ENCODE measurements at places on chromosomes 11 and 22.

DNA sequence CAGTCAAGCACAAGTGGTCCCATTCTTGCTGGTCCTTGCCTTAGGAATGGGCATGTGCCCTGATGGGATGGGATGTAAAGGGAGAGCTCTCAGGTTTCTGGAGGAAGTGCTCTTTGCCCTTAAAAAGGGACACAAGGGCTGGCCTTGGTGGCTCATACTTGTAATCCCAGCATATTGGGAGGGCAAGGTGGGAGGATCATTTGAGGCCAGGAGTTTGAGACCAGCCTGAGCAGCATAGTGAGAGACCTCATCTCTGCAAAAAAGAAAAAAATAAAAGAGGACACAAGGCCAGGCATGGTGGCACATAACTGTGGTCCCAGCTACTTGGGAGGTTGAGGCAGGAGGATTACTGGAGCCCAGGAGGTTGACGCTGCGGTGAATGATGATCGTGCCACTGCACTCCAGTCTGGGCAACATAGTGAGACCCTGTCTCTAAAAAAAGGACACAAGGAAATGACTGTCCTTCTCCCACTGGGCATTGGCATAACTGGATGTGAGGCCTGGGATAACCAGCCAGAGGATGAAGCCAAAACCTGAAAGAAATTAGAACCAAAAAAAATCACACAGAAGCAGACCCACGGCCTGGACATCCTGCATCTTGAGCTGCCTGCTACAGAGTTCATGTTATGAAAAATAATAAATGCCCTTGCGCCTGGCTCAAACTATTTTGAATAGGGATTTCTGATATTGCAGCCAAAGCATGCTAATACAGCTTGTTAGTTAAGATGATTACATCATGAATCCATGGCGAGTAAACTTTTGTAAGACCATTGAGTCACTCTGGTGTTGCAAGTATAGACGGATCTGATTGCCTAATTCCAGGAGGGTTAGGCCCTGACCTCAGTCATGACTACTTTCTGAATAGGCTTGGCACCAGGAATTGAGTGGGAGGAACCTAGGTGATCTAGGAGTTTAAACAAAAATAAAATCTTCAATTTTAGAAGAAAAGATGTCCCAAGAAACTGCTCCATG is 12.9 kb upstream of the CRKL start:
- peak; percentile 98 for DNase-seq

DNA sequence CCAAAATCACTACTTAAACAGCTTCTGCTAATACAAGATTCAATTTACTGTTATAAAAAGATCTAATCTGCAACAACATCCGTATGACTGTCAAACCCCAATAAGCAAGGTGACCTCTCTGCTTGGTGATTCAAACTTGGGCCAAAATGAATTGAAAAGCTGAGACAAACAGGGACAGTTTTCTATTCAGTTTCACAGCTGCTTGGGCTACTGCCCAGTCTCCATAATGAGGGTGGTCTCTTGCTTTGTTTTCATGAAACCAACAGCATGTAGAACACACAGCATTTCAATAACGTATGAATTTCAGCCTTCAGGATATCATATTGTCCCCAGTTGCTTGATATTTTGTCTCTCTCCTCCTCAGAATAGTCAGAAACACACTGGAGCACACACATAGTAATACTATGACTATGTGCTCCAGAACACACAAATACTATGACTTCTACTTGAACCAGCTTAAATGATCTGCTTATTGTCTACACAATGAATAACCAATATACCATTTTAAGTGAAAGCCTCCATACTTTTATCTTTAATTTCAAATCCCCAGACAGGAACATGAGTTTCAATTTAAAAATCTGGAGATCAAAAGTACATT is 285.0 kb downstream of the TTC28 start:
- no peak for DNase-seq

DNA sequence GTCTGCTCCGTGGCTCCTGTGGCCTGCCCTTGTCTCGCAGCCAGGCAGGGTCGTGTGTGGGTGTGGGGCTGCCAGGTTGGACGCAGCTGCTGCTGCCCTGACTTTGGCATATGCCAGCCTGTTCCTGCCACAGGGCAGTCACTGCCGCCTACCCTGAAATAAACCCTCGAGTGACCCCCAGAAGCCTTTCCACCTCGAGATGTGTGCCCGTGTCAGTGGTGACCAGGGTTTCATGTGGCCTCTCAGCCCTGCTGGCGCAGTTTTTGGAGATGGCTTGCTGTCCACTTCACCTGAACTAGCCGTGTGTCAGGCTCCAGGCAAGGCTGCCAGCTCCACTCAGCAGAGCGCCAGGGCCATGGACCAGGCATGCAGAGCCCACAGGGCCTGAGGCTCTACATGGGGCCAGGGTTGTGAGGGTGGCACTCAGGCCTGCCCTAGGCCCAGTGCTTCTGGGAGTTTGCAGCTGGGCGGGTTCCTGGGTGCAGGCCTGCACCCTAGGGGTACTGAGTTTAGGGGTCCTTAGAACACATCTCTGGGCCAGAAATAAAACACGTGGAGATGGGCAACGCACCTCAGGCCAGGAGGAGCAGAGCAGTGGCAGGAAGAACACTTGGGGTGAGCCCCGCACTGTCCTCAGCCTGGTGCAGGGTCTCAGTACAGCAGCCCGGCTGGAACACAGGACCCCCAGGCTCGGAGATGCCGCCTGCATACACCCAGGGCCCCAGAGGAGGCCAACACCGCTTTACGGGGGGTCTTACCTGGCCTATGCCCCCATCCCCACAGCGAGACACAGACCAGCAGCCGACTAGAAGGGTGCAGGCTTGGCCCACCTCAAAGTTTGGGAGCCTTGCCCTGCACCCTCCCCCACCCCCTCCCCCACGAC is 8.8 kb upstream of the PANX2 start:
- no peak for DNase-seq

DNA sequence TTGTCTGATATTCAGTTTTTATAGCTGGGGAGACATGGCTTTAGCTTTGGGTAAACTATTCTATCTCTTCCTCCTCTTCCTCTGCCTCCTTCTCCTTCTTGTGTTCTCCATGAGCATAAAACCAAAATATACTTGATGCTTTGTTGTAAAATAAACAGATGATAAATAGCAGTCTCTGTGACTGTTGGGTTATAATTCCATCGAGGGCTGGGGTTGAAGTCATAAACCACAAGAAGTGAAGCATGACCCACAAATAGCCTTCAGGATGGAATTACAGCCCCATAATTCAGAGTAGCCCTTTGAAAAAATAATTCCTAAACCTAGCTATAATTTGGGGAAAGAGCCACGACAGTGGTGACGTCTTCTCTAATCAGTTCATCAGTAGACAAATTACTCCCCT is 177.7 kb downstream of the SNX19 start:
- no peak for DNase-seq

- no peak for DNase-seq
Measured at GRCh38 chr11:105856954-105857353, 165.1 kb downstream of the MSANTD4 start.

- no peak for DNase-seq
Measured at GRCh38 chr11:17767301-17767885, 32.8 kb downstream of the KCNC1 start.

DNA sequence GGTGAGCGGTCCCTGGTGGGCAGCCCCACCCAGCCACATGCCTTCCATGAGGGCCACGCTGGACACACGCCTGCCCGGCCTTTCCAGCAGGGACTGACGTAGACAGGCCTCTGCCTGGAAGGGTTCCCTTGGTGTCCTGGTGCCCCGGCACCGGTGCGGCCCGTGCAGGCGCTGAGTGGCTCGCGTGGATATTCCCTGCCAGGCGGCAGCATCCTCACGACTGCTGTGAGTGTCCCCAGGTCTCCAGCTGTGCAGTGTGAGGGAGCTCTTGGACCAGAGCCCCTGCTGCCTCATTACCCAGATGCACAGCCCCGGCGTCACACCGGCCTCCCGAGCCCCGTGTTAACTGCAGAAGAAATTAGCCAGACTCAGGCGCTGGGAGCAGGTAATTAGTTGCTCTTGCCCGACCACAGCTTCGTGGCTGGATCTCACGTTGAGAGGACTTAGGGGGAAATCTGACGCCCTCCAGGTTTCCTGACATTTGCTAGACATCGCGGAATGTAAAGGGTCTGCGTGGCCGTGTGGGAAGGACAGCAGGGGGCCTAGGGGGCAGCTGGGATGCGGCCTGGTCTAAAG is 1196.3 kb downstream of the BRD1 start:
- DNase-seq = no peak

GRCh38 chr11:8320076-8320475 is 56.4 kb upstream of the LMO1 start:
- no peak for DNase-seq

DNA sequence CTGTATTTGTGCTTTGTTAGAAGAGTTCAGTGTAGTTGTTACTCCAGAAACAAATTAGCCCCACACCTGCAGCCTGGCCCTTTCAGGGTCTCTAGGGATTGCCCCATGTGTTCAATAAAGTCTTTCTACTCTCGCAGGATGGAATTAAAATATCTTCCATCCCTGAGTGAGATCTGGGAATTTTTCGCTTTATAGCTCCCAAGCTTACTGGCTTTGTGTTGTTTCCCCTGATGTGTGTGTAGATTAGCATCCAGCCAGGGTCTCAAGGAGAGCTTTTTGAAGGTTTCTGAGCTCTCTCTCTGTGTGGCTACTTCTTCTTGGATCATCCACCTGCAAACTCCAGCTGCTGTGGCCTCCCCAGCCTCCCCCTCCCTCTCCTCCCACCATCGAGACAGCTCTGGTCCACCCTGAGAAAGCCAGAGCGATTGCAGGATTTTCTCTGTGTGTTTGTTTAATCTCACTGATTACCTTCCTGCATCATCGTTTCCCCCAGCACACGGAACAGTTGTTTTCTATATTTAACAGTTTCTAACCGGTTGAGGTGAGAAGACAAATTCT is 553.5 kb downstream of the TBC1D22A start:
- no peak for DNase-seq

DNA sequence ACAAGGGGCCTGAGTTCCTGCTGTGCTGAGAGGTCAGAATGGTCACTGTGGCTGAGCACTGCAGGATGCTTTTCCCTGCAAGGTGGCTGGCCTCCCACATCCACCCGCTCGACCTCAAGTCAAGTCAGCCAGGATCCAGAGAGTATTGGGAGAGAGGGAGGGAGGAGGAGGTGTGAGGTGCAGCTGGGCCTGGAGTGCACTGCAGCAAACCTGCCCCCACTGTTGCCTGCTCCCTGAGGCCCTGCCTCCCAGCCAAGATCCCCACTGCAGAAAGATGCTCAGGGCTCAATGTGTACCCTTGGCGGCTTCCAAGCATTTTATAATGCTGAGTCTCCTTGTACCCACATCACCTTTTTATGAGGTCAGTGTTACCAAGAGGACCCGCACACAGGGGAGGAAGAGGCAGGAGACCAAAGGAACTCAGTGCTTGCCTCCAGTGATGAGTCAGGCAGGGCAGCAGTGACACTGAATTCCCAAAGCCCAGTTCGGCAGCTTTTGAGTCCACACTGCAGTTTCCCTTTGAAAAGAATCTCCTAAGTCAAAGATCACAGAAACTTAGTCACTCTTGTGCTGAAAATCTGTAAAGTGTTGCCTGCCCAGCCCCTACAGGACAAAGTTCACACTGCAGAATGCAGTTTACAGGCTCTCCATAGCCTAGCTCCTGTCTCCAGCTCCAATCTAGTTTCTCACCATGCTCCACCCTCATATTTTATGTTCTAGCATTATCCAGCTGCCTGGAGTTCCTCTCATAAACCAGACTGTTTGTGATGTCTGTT is 3.1 kb downstream of the ENDOD1 start:
- DNase-seq = peak; percentile 42

DNA sequence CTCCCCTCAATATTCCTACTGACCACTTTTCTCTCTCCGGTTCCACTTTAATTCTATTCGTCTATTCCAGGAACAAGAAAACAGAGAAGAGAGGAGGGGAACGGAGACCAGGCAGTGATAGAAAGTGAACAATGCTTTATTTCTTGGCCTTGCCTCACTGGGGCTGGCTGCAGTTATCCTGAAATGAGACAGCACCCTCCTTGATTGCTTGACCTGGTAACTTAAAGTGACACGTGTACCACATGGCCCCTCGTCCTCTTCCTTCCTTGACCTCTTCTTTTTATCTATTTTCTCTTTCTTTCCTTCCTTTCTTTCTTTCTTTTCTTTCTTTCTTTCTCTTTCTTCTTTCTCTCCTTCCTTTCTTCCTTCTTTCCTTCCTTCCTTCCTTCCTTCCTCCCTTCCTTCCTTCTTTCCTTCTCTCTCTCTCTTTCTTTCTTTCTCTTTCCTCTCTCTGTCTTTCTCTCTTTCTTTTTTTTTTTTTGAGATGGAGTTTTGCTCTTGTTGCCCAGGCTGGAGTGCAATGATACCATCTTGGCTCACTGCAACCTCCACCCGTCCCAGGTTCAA is 52.8 kb upstream of the CLMP start:
- DNase-seq = no peak

DNA sequence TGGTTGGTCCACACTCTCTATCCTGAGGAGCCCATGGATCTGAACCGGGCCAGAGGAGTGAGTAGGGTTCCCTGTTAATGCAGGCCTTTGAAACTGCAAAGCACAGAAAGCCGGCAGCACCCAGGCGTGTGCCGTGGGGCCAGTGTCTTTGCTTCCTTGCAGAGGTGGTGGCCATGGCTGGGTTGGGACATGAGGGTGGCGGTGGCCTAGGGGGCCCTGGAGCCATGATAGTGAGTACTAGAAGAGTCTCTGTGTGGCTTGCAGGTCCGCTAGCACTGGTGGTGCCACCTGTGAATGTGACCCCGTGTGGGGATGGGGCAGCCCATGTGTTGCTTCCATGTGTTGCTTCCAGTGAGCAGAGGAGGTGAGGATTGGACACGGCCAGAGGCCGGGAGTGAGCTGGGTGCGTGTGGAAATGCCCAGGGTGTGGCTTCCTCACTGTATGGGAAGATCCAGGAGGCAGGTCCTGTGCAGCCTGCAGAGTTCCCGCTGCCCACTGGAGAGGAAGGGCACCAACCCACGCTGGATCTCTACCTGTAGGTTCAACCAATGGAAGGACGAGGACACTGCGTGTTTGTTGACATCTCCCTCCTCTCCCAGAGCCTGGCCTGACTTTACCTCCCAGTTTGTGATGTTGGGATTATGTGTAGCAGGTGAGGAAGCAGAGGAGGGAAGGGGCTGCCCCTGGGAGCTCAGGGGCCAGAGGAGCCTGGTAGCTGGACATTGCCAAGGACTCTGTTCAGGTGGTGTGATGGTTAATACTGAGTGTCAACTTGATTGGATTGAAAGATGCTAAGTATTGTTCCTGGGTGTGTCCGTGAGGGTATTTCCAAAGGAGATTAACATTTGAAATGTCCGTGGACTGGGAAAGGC is 796.6 kb downstream of the TBC1D22A start:
- DNase-seq = no peak

- DNase-seq = no peak
Measured at GRCh38 chr11:44622721-44623258, 57.3 kb downstream of the CD82 start.

- no peak for DNase-seq
Measured at GRCh38 chr22:39832627-39833074, 60.9 kb downstream of the ENTHD1 start.

GRCh38 chr11:116287866-116288265 is 484.9 kb downstream of the BUD13 start:
- DNase-seq = no peak

GRCh38 chr22:49100316-49100715 is 727.4 kb downstream of the BRD1 start:
- DNase-seq = no peak

- DNase-seq = no peak
Measured at GRCh38 chr11:90330632-90331031, 107.8 kb upstream of the CHORDC1 start.

GRCh38 chr11:119800171-119800570 is 71.2 kb upstream of the NECTIN1 start:
- no peak for DNase-seq
